IMR-90 (cell line): ENCODE measurements at places on chromosomes 7 and 10. TPM values are rescaled to one million over a fixed set of nuclear protein-coding genes. Genes with fewer than 3 reads are reported as not detected.

DNA sequence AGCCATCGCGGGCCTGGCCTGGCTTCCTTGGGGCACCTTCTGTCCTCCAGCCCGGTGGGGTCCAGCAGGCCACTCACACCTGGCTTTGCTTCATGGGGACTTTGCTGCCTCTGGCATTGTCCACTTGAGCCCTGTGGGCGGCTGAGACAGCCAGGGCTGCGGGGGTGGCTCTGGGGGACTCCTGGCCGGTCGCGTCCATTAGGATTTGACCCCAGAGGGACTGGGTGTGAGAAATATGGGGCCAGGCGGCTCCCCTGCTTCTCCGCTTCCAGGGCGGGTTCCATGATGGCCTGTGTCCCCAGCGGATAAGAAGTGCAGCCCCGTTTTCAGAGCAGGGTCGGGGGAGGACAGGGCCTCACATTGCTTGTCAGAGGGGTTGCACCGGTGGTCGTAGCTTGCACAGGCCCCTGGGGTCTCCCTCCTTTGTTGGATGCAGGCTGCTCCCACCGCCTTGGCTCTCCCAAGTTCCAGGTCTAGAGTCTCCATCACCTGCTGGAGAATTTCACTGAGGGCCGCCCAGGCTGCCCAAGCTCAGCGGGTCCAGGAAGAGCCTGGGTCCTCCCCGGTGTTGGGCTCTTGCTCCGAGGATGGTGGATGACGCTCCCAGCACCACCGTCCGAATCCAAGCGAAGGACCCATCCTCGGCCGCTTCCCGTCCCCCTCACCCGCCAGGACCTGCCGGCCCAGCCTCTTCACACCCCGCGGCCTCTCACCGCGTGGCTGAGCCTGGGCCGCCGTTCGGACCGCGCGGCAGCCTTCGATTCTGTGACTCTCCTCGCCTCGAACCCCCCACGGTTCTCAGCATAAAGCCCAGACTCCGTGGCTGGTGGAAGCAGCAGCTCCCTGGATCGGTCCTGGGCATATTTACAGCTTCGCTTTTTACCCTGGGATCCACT lies 140.1 kb downstream of the DYNC2I1 start:
- DNase-seq = no peak
- H3K4me1 ChIP-seq = no peaks in the 10 kb centered on the region
- no peak overlapping the region for H3K27ac ChIP-seq
- no peaks in the 10 kb centered on the region for H3K36me3 ChIP-seq
- peaks cover 7% of the 10 kb centered on the region; the same call in 1 of the 2 replicates for H3K27me3 ChIP-seq

GRCh38 chr10:76336213-76336963 lies 905.0 kb downstream of the LRMDA start:
- peak overlapping the region; percentile 37; the same call in 1 of the 2 replicates for H3K27ac ChIP-seq
- no peaks in the 10 kb centered on the region for H3K36me3 ChIP-seq
- H3K27me3 ChIP-seq = no peaks in the 10 kb centered on the region
- H3K4me1 ChIP-seq = peaks cover 12% of the 10 kb centered on the region
- H3K4me3 ChIP-seq = no peak overlapping the region

GRCh38 chr10:124049484-124049883 lies 43.9 kb downstream of the CHST15 start:
- no peaks in the 10 kb centered on the region for H3K36me3 ChIP-seq
- no peak for DNase-seq
- H3K27me3 ChIP-seq = no peaks in the 10 kb centered on the region
- no peaks in the 10 kb centered on the region for H3K4me1 ChIP-seq
- no peak overlapping the region for H3K27ac ChIP-seq

DNA sequence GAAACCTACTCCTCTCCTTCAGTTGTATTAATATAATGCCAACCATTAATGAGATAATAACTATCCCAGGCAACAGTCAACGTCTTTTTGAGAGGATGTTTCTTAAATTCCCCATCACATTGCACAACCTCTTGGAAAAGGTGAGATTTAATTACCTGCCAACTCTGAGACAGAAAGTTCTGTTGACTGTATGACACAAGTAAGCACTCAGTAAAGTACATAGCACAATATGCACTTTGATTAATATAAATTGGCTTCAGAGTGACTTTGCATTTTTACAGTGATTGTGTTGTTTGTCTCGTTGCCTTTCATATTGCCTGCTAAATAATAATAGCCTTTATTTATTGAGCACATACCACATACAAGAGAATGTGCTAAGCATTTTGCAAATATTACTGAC lies 46.7 kb downstream of the CAV1 start:
- no peak overlapping the region for H3K4me3 ChIP-seq
- peak overlapping the region; percentile 58; the same call in 1 of the 2 replicates for H3K27ac ChIP-seq
- no peaks in the 10 kb centered on the region for H3K27me3 ChIP-seq
- no peak for DNase-seq
- no peaks in the 10 kb centered on the region for H3K36me3 ChIP-seq
- H3K4me1 ChIP-seq = peaks cover 17% of the 10 kb centered on the region

DNA sequence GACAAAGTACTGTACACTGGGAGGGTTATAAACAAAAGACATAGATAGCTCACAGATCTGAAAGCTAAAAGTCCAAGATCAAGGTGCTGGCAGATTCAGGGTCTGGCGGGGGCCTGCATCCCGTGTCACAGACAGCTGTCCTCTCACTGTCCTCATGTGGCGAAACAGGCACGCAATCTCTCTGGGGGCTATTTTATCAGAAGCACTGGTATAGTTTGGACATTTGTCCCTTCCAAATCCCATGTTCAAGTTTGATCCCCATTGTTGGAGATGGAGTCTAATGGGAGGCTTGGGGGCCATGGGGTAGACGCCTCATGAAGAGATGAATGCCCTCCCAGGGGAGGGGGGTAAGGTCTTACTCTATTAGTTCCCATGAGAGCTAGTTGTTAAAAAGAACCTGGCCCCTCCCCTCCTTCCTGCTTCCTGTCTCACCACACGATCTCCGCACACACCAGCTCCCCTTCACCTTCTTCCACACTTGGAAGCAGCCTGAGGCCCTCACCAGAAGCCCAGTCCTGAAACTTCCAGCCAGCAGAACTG lies 72.5 kb upstream of the UCN3 start:
- DNase-seq = no peak
- H3K27ac ChIP-seq = peak overlapping the region; percentile 51
- peaks cover 8% of the 10 kb centered on the region for H3K4me1 ChIP-seq
- no peak overlapping the region for H3K4me3 ChIP-seq
- no peaks in the 10 kb centered on the region for H3K36me3 ChIP-seq

DNA sequence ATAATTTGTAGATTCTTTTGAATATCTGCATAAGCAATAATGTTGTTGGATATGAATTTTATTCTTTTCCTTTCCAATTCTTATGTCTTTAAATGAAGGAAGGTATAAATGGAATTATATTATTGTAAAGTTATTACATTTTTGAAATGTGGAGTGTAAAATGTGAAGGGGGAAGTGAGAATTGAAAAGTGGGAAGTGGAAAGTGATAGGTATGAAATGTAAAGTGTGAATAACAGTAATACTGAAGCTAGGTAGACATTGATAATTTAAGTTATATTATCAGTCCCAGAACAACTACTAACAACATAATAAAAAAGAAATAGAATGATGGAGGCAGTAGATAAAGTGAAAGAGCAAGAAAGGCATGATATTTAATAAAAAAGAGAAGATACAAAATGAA lies 39.7 kb upstream of the HYAL4 start:
- no peaks in the 10 kb centered on the region for H3K4me1 ChIP-seq
- no peaks in the 10 kb centered on the region for H3K27me3 ChIP-seq
- no peaks in the 10 kb centered on the region for H3K36me3 ChIP-seq
- no peak overlapping the region for H3K27ac ChIP-seq
- DNase-seq = no peak
- H3K4me3 ChIP-seq = no peak overlapping the region

DNA sequence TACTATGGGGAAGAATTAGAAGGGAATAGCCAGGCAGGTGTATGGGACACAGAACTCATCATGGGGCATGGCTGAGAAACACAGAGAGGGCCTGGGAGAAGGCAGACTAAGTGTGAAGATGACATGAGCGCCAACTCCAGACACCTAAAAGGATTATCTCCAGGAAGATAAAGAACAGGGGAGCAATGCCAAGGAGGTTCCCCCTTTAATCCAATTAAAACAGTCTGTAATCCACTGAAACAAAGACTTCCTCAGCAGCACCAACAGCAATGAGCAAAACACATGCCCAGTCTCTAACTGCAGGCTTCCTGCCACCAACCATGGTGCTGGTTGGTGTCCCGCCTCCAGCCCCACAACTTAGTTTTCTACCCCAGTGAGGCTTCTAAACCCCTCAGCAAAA lies 108.9 kb downstream of the GRID1 start:
- no peak for DNase-seq
- no peaks in the 10 kb centered on the region for H3K4me1 ChIP-seq
- H3K36me3 ChIP-seq = no peaks in the 10 kb centered on the region
- H3K4me3 ChIP-seq = no peak overlapping the region
- H3K27ac ChIP-seq = no peak overlapping the region
- no peaks in the 10 kb centered on the region; the same call in 1 of the 2 replicates for H3K27me3 ChIP-seq

DNA sequence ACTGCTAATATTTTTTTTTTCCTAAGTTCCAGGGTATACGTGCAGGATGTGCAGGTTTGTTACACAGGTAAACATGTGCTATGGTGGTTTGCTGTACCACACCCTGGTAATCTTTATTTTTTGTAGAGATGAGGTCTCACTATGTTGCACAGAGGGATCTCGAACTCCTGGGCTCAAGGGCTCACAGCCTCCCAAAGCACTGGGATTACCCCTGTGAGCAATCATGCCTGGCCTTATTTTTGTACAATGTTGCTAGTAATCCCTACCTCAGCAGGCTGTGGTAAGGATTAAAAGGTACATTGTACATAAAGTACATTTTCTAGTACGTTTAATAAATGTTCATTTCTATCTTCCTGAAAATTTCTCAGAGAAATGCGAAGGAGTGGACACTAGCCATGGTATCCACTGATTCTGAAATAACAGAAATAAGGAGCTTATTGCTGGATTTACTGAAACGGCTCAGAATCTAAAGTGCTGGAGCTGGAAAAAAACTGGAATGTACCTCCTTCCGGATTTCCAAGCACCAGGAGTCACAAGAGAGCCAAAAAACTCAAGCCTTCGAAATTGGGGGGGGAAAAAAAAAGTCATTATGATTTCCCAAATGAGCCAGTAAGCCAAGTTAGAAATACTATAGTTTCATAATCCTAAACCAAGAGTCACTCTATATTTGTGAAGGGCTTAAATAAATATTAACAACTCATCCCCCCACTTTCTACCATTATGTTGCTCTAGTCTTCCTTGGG lies 69.6 kb downstream of the NT5C2 start:
- no peaks in the 10 kb centered on the region for H3K27me3 ChIP-seq
- peaks cover 12% of the 10 kb centered on the region for H3K4me1 ChIP-seq
- no peak for DNase-seq
- peaks cover 7% of the 10 kb centered on the region for H3K36me3 ChIP-seq
- no peak overlapping the region for H3K27ac ChIP-seq
- H3K4me3 ChIP-seq = no peak overlapping the region

The RNF32 gene
- 0.36 and 0.56 TPM in 2 replicates for total RNA-seq

The TOMM7 gene
- 67.2 and 125 TPM in 2 replicates for total RNA-seq

The PON1 gene
- not detected in 2 replicates for total RNA-seq

GRCh38 chr10:60426425-60426824 lies 36.8 kb upstream of the ANK3 start:
- no peaks in the 10 kb centered on the region for H3K27me3 ChIP-seq
- no peaks in the 10 kb centered on the region for H3K36me3 ChIP-seq
- H3K27ac ChIP-seq = no peak overlapping the region; the same call in 1 of the 2 replicates
- H3K4me1 ChIP-seq = peaks cover 16% of the 10 kb centered on the region

- no peaks in the 10 kb centered on the region for H3K36me3 ChIP-seq
- no peak for DNase-seq
- H3K27ac ChIP-seq = no peak overlapping the region
- no peaks in the 10 kb centered on the region for H3K4me1 ChIP-seq
- no peak overlapping the region for H3K4me3 ChIP-seq
Measured at GRCh38 chr10:117638200-117638599, 95.7 kb downstream of the EMX2 start.

The CCDC71L gene
- 19.2 and 20.6 TPM in 2 replicates for total RNA-seq

- H3K27ac ChIP-seq = no peak overlapping the region
- H3K36me3 ChIP-seq = peaks cover 20% of the 10 kb centered on the region
- no peak for DNase-seq
- no peaks in the 10 kb centered on the region for H3K27me3 ChIP-seq
- no peak overlapping the region for H3K4me3 ChIP-seq
- H3K4me1 ChIP-seq = peaks cover 20% of the 10 kb centered on the region
Measured at GRCh38 chr10:102068216-102068615, 3.1 kb downstream of the HPS6 start.

The CALHM2 gene
- 2.2 and 2.5 TPM in 2 replicates for total RNA-seq

The STEAP4 gene
- not detected in 2 replicates for total RNA-seq

GRCh38 chr10:97071496-97071895 lies 114.3 kb downstream of the SLIT1 start:
- no peaks in the 10 kb centered on the region for H3K36me3 ChIP-seq
- no peak overlapping the region for H3K27ac ChIP-seq
- no peaks in the 10 kb centered on the region for H3K4me1 ChIP-seq

DNA sequence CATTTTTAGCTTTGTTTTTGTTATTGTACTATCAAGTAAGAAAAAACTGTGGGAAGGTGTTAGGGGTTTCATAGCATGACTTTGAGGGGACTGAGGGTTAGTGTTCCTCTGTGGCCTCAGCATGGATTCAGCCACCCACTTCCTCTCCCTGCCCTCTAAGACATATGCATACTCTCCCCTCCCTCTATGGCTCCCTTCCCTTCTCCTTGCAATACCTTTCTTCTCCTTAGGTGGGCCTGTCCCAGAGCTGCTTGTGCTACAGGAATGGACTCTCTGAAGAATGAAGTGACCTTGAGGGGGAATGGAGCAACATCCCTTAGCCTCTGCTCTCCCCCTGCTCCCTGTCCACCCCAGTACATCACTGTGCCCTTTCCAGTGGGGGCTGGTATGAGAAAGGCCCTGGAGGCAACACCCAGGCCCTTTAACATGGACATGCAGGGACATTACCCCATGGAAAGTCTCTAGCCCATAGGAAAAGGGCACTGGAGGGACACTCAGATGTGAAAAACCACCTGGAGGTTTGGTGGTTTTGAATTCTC lies 22.4 kb downstream of the CDH23 start:
- H3K4me3 ChIP-seq = no peak overlapping the region
- H3K27ac ChIP-seq = no peak overlapping the region
- no peaks in the 10 kb centered on the region for H3K36me3 ChIP-seq

- H3K27me3 ChIP-seq = no peaks in the 10 kb centered on the region
- H3K4me1 ChIP-seq = peaks cover 4% of the 10 kb centered on the region; the same call in 1 of the 2 replicates
- no peak overlapping the region for H3K4me3 ChIP-seq
Measured at GRCh38 chr10:11813855-11814567, 9.1 kb upstream of the PROSER2 start.

The EVX1 gene
- total RNA-seq = not detected in 2 replicates

The SNX10 gene
- total RNA-seq = not detected in 2 replicates

DNA sequence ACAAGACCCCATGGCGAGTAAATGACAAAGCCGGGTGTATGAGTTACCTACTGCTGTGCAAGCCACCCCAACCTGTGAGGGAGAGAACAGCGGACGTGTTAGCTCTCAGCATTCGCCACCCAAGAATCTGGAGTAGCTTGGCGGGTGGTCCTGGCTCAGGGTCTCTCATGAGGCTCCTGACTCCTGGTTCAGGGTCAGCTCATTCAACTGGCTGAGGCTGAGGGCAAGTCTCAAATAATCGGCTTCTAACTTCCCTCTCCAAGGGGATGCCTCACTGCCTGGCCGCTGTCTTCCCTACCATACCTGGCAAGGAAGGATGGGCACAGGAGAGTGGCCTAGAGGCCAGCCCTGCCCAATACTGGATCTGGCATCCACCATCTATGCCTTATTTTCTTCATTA lies 94.2 kb downstream of the HTR5A start:
- H3K4me3 ChIP-seq = no peak overlapping the region
- no peaks in the 10 kb centered on the region for H3K27me3 ChIP-seq
- H3K4me1 ChIP-seq = no peaks in the 10 kb centered on the region
- no peak for DNase-seq
- no peaks in the 10 kb centered on the region for H3K36me3 ChIP-seq
- no peak overlapping the region for H3K27ac ChIP-seq

- H3K4me1 ChIP-seq = peaks cover 3% of the 10 kb centered on the region; the same call in 1 of the 2 replicates
- no peaks in the 10 kb centered on the region for H3K36me3 ChIP-seq
- no peak for DNase-seq
- no peak overlapping the region for H3K27ac ChIP-seq
- H3K27me3 ChIP-seq = peaks cover 32% of the 10 kb centered on the region
Measured at GRCh38 chr7:101747053-101747878, 70.2 kb upstream of the CUX1 start.

The WNT8B gene
- not detected in 2 replicates for total RNA-seq

The DYNC1I1 gene
- total RNA-seq = under 0.01 TPM in 1 of 2 replicates, not detected in the other
